ENCODE measurements at places on chromosomes 3 and 15.

- DNase-seq = no peak
Observed at GRCh38 chr3:65600888-65601287, 437.8 kb downstream of the MAGI1 start.

GRCh38 chr3:196931828-196932587 is 10.3 kb downstream of the NCBP2 start:
- DNase-seq = no peak

DNA sequence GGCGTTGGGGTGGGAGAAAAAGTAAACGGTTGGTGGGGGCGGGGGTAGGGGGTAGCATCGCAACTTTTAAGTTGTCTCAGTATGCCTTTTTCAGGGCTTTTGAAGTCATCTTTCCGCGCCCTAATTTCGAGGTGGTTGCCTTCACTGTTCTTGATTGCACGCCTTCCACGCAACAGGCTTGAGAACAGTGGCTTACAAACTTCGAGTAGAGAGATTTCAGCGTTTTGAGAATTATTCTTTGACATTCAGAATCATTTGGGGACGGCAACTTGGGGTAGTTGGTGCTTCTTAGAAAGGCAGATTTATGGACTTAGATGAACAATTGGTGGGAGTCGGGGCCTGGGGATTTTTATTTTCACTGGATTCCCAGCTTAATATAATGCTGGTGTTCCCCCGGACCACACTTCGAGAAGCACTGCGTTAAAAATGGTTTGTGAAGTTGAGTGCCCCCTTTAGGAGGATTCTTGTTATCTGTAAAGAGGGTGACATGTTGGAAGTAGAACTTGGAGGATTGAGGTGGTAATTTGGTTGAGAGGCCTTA is 880 bp downstream of the PPP4R2 start:
- DNase-seq = peak; percentile 50

GRCh38 chr3:53074366-53074696 is 28.5 kb upstream of the SFMBT1 start:
- no peak for DNase-seq

DNA sequence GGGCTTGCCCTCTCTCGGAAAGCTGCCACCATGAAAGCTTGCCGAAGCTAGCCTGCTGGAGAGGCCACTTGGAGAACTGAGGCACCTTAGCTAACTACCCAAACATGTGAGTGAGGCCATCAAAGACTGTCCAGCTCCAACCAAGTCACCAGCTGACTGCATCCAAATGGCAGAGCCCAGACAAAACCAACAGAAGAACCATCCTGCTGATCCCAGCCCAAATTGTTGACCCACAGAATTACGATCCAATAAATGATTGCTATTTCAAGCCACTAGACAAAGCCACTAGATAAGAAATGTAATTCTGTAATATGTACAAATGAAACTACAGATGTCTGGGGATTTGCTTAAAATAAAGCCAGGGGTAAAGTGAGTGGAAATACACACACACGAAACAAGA is 109.8 kb upstream of the TRPM1 start:
- no peak for DNase-seq

DNA sequence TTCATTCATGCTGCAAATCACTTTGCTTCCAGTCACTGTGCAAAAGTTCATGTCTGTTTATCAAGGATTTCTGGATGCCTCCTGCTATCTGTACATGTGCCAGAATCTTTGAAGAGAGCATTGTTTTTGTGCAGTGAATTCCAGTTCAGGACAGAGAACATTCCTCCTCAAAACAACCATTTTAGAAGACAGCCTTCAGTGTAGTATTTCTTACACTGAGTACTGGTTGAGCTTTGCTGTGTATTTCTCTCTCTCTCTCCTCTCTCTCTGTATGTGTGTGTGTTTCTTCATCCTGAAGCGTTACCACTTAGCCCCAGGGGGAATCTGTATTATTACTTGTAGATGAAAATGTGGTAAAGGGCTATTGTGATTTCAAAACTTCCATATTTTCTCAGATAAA is 123.8 kb upstream of the CHL1 start:
- no peak for DNase-seq

GRCh38 chr3:3800685-3801493 is 1.7 kb downstream of the LRRN1 start:
- peak; percentile 26 for DNase-seq

- no peak for DNase-seq
Observed at GRCh38 chr3:151351219-151351618, 21.9 kb upstream of the P2RY13 start.

DNA sequence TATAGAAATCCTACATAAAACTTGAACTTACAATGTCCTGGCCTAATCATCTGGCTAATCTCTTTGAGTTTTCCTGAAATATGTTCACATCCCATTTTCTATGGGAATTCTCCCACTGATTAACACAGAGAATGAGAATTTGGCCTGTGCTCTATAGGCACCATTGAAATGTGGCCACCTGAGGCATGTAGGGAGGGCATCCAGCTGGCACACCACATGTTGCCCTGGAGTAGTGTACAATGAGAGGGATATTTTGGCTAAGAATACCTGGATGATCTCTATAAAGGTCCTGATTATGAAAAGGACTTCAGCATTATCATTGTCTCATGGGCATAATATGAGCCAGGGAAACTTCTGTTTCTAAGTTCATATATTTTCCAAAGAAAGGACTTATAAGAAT is 324.0 kb downstream of the ZBTB20 start:
- no peak for DNase-seq

- DNase-seq = no peak
Observed at GRCh38 chr3:23418026-23418425, 214.9 kb downstream of the UBE2E2 start.
